ENCODE measurements at places on chromosomes 4 and X.

- no peak for DNase-seq
These were observed 350.2 kb upstream of the BOD1L1 start for GRCh38 chr4:13977746-13978145.

GRCh38 chr4:145957302-145957701 is 18.7 kb upstream of the ZNF827 start:
- DNase-seq: no peak

DNA sequence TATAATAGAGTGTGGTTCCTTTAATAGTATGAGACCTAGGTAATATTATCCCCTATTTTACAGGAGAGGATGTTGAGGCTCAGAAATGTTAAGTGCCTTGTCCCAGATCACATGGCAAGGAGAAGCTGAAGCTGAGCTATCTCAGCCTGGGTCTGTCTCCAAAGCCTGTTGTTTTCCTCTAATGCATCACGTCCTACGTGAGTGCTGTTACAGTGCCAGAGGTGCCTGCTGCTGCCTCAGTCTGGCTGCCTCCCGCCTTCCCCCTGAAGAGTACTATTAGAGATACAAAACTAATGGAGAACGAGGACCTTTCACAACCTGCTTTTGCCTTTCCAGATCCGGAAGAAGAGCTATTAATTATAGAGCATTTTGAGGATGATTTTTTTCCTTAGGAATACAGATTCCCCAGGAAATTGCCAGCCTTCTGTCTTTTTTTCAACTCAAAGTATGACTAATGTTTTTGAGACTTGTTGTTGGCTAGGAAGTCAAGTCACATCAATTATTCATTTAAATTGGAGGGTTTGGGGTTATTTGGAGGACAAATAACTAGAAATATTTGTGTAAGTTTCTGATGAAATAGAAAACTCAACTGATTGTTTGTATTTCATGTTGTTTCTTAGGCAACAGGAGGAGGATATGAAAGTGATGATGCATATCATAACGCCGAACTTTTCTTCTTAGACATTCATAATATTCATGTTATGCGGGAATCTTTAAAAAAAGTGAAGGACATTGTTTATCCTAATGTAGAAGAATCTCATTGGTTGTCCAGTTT is 43.9 kb upstream of the MTMR1 start:
- DNase-seq: peak; percentile 31

GRCh38 chrX:114798907-114799306 is 215.0 kb downstream of the HTR2C start:
- DNase-seq: peak; percentile 18

- DNase-seq: no peak
These were observed 393.8 kb upstream of the FSTL5 start for GRCh38 chr4:162557516-162558106.

GRCh38 chr4:110197529-110198042 is 829 bp downstream of the ELOVL6 start:
- no peak for DNase-seq

DNA sequence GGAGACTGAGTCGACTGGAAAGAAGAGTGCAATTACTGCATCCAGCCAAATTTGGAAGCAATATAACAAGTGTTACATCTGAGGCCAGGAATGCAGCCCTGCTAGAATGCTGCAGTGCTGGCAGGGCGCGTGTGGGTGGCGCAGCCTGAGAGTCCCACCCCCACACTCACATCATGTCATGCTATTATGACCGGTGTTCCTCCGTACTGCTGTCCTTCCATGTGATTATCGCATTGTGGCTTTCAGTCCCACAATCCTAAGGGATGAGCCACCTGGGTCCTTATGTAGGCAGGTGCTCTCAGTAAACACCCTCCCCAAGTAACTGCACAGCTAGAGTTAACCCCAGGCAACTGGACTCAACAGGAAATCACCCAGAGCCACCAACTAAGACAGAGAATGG is 122.6 kb upstream of the CPEB2 start:
- DNase-seq: no peak

DNA sequence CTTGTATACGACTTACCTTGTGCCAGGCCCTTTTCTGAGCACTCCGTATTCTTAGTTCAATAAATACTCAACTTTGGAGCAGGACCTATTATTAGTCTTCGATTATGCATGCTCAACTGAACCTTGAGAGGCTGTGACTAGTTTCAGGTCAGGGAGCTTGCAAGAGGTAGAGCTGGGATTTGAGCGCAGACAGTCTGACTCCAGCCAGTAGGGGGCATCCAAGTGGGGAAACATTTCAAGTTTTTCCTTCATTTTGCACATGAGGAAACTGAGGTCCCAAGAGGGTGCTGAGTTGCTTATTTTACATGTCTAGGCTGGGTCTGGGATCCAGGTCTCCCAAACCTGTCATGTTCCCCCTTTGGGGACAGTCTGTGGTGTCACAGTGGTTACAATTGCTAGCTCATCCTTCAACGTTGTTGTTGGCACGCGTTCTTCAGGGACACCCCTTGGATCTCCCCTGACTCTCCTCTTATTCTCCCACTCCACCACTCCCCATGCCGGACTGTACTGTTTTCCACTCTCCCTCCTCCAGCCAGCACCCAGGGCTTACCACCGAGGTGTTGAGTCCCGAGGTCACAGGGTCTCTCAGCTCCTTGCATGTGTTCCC is 6.7 kb upstream of the PRICKLE3 start:
- no peak for DNase-seq

- no peak for DNase-seq
These were observed 340.9 kb downstream of the CENPC start for GRCh38 chr4:67204441-67204840.

DNA sequence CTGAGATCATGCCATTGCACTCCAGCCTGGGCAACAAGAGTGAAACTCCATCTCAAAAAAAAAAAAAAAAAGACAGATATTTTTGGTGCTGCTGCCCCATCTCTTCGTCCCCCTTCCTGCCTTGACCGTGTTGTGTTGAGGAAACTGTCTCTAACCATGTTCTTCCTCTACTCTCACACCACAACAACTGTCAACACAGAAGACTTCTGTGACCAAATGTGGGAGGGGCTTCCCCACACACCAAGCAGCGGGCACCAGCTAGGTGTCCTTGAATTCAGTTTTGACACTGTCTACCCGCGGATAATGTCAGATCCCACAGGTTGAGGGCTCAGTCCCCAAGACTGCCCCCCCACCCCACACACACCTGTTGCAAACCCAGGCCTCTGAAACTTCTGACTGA is 104.7 kb upstream of the BCOR start:
- no peak for DNase-seq

DNA sequence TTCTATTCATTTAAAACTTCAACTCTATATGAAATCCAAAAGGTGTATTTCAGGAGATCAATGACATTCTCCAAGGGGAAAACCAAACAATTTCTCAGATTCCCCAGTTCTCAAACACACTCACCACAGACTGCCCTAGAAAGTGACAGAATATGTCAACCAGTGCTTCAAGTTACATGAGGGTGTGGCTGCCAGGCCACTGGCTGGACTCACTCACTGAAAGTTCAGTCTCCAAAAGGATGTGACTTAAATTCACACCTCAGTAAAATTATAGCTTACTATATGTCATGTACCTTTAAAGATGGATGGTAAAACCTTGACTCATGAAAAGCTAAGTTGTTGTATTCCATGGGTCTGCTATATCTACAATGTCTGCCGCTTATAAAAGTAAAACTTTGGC is 7.3 kb downstream of the INPP4B start:
- no peak for DNase-seq

DNA sequence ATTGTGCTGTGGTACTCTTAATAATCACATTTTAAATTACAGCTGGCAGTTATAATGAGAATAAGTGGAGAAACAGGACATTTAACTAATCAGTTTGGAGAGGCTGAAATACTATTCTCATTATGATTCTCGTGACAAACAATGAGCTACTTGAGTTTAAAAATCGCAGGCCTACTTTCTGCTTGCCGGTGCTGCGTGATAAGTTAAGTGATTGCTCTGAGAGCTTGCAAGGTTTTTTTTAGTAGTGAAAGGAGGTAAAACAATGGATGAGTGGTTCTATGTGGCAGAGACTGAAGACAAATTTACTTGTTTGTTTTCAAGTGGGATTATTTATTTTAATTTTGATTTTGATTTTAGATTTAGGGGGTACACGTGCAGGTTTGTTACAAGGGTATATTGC is 114.0 kb downstream of the RAPGEF2 start:
- DNase-seq: no peak

GRCh38 chrX:107047622-107048021 is 47.6 kb upstream of the MORC4 start:
- no peak for DNase-seq

DNA sequence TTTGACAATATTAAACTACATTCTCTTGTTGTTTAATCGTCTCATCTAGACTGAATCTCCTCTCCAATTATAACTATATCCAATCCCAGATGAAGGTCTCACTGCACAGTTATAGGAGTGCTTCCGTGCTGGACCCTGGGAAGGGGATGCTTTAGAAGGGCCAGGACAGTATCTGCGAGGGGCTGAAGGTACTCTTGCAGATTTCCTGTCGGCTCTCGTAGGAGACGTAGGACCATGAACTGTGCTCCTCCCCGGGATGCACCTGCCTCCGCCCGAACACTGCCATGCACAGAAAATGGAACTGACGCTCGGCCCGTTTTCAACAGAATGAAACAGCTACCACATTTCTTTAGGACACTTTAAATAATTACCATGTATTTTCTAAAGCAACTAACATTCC is 39.4 kb downstream of the FAT1 start:
- DNase-seq: no peak

GRCh38 chr4:38464328-38464727 is 199.7 kb upstream of the KLF3 start:
- no peak for DNase-seq

GRCh38 chr4:67933755-67934154 is 29.5 kb downstream of the TMPRSS11A start:
- no peak for DNase-seq

- DNase-seq: no peak
These were observed 11.7 kb downstream of the MFAP3L start for GRCh38 chr4:170014359-170015011.

GRCh38 chr4:28548594-28548993 is 1688.0 kb downstream of the STIM2 start:
- no peak for DNase-seq

DNA sequence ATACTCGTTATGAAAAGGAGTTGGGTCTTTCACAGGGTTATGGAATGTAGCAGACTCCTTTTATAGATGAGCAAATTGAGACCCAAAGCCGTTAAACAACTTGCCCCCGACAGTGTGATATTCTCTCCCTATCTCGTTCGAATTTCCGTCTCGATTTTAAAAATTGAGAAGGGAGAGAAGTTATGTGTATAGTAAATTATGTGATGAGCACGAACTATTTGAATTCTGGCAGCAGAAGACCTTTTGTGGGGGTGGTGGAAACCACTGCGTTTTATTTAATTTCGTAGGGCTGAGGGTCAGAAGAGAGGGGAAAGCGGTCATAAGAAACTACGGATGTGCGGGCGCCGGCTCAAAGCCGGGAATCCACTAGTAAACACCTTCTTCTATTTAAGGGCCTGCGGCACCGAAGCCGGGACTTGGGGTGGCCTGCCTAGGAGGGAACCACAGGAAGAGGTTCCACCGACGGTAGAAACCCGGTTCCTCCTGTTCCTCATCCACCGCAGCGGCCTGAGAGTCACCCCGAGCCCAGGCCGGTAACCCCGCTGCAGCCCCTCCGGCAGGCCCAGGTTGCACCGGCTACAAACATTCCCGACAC is 1.5 kb upstream of the DDX3X start:
- no peak for DNase-seq

- no peak for DNase-seq
These were observed 658 bp downstream of the KDM6A start for GRCh38 chrX:44873415-44874276.

- DNase-seq: no peak
These were observed 252.8 kb upstream of the SLC7A11 start for GRCh38 chr4:138494931-138495330.

GRCh38 chr4:47686294-47686872 is 151.5 kb downstream of the CORIN start:
- no peak for DNase-seq

DNA sequence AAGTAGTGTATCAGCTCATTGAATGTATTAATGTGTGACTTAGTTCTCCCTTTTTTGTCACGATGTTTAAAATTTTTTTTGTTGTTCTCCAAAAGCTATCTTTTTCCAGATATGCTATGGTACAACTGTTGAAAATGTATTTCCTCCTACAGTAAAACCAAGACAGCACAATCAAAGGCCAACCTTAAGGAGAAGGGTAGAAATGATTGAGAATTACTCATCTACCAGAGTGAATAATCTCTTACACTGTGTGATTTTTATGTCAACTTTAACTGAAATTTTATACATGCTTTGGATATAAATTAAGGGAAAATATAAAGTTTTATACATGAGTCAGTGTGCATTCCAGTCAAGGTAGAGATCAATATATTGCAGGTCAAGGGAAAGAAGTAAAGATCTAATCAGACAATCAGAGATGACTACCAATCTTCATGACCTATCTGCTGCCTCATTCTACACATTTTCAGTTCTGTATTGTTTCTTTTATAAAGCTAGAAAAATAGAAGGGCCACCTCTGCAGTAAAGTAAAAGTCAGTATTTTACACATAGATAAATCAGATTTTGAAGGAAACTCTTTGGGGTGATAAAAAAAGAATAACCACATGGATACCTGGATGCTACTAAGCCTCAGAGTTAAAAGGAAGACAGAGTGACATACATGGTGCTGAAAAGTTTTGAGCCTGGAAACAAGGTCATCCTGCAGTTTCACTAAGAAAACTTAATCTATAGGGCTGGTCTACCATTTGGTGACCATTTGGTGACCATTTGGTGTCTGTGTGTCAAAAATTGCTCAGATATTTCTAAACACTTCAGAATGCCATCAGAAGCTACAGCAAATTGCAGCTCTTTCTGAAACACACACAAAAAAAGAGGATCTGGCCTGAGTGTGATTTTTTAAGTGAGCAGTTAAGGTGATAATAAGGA is 1.6 kb downstream of the FAM13A start:
- DNase-seq: no peak

GRCh38 chr4:186792728-186793366 is 69.2 kb upstream of the FAT1 start:
- DNase-seq: peak; percentile 47

DNA sequence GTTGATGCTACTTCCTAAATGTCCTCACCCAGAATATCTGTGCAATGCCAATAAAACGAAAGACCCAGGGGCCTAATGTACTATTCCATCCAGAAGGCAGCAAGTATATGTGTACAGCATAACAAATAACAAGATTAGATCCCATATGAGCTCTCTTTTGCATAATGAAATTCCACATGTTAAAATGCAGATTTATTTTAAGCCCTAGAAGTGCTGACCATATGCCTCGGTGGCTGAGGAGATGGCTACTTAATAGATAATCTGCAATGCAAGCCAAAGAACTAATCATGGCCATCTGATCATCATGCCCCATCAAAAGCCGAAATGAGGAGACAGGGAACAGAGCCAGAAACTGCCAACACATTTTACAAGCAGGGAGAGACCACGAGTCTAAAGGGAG is 293.5 kb downstream of the KCNIP4 start:
- no peak for DNase-seq

- peak; percentile 4 for DNase-seq
These were observed 36.5 kb upstream of the IL15 start for GRCh38 chr4:141599853-141600252.

- no peak for DNase-seq
These were observed at the start of gene DTHD1 for GRCh38 chr4:36281384-36282106. DTHD1 (plus strand) TSS chr4:36281616; CDS start chr4:36281759, 143 bp downstream.

- no peak for DNase-seq
These were observed 29.7 kb upstream of the WFS1 start for GRCh38 chr4:6239968-6240367.
